AG09309 (cell line): ENCODE measurements at places on chromosomes 12 and 14.

DNA sequence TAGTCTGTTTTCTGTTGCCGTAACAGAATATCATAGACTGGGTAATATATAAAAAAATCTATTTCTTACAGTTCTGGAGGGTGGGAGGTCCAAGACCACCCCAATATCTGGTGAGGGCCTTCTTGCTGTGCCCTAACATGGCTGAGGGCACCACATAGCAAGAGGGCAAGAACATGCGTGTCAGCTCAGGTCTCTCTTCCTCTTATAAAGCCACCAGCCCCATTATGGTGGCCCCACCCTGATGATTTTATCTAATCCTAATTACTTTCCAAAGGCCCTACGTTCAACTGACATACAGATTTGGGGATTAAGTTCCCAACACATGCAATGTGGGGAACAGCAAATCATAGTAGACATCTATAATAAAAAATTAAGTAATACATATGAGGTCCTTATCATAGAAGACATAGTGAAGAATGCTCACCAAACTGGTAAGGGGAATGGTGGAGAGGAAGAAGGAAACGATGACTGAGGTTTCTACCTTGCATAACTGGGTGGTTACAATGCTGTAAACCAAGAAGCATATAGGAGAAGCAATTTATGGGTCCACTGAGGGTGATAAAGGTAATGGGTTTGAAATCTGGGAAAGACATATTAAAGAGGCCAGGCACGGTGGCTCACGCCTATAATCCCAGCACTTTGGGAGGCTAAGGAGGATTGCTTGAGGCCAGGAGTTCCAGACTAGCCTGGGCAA is 27.0 kb downstream of the BTBD7 start:
- DNase-seq = no peak

- DNase-seq = no peak
Observed at GRCh38 chr14:75141967-75142366, 15.1 kb upstream of the NEK9 start.

DNA sequence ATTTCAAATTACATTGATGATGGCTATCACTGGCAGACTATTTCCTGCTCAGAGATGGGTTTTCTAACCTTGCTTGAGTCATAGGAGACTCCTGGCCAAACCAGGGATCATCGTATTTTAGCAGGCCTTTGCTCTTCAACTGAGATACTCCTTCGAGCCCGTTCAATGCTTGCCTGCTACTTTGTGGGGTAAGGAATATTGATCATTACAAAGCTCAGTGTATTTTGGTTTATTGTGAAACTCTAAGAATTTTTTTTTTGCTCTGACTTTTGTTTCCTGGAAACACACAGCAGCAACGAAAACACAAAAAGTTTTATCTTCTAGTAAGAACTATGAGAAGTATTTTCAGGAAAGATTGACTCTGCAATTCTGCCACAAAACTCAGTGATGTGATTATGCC is 4.1 kb downstream of the GPRC5D start:
- DNase-seq = no peak

- no peak for DNase-seq
Observed at GRCh38 chr12:2228535-2228934, 175.7 kb downstream of the CACNA1C start.

- no peak for DNase-seq
Observed at GRCh38 chr14:105526776-105527380, 495 bp downstream of the TMEM121 start.

- no peak for DNase-seq
Observed at GRCh38 chr14:43356979-43357545, 1150.0 kb downstream of the FSCB start.

GRCh38 chr12:4460761-4461160 is 15.1 kb upstream of the FGF6 start:
- no peak for DNase-seq

DNA sequence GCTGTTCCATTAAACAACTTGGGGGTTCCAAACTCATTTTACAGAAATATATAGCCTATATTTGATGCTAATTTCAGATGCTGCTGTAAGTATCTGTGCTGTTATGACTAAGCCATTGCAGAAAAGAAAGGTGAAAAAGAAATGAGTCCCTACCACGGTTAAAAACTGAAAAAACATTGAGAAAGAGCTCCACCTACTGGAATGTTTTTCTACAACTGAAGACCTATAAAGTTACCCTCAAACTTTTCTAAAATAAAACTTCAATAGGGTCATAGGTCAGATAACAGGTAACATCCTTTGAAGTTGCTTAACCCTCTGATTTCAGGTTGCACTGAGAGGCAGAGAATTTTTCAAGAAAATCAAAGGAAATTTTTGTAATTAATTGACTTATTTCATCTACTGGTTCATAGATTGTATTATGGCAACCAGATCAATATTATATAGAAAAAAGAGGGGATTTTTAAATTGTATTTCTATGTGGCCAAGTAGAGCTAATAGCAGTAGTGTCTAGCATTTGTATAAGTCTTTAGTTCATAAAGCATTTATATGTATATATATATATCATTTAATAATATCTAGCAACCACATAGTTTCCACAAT is 279.9 kb downstream of the RPS29 start:
- no peak for DNase-seq

DNA sequence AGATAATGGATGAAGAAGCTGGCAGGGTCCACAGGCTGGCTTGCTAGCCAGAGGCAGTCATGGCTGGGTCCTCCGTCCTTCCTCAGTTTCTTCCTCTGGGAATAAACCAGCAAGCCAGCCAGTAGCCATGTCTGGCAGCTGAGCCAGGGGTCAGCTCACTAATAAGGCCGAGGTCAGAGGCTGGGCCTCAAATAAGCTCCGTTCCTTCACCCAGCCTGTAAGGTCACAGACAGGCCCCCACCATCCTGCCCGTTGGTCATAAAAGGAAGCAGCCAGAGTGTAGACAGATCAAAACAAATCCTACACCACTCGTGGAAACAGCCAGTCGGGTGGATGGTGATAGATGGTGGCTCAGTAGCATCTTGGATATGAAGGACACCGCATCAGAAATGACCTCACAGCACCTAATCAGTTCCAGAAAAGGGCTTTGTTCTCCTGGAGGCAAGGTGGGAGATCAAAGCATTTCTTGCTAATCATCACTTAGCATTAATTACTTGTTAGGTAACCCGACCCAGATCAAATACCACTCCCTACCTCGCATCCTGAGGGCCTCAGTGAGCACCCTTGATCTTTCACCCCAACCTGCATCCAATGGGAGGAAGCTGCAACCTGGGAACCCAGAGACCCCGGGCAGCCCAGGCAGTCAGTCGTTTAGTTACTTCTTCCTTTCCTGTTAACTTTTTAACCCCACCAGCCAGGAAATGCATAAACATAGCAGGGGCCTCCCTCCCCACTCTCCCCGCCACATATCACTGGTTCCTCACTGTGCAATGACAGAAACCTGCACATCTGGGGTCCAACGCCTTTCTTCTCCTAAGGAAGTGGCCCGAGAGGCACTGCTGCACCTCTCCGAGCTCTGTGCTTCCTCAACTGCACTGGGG is 90.2 kb downstream of the KDM2B start:
- no peak for DNase-seq

GRCh38 chr12:13948621-13949020 is 32.8 kb downstream of the GRIN2B start:
- no peak for DNase-seq

- peak; percentile 8 for DNase-seq
Observed at GRCh38 chr12:79844693-79845092, 90.2 kb downstream of the PPP1R12A start.

DNA sequence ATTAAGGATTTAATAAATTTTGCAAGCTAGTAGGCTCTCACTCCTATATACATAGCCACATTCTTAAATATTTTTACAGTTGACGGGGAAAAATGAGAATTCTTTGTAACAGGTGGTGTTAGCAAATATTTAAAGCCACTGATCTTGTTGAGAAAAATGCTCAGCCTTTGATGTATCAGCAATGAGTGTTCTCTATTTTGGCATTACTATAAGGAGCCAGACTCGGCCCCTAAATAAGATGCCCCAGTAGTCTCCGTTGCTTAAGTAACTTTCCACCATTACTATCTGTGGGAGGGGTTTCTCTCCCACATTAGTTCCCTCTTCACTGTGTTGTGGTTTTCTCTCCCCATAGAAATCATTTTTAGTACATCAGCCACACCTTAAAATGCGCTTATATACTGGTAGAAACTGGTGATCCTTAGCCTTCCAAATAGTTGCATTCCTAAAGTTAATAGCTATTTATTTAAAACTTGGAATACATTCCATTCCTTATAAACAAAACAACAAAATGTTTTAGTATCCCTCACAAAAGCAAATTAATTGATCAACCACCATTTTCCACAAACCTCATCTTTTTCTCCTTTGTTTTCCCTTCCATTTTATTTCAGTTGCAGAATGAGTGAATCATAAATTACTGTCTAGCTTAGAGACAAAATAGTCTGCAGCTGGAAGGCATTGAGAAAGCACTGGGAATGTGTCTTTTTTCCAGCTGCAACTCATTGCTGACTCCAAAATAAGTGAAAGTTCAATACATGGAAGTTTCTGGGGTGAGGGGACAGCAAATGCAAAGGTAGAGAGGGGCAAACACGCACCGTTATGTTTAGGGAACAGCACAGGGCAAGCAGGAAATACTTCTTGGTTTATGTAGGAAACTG is 84.7 kb upstream of the FERMT2 start:
- no peak for DNase-seq

- DNase-seq = no peak
Observed at GRCh38 chr14:37997017-37997416, 210.7 kb upstream of the SSTR1 start.

- no peak for DNase-seq
Observed at GRCh38 chr14:52227619-52228222, 39.8 kb upstream of the PTGDR start.

DNA sequence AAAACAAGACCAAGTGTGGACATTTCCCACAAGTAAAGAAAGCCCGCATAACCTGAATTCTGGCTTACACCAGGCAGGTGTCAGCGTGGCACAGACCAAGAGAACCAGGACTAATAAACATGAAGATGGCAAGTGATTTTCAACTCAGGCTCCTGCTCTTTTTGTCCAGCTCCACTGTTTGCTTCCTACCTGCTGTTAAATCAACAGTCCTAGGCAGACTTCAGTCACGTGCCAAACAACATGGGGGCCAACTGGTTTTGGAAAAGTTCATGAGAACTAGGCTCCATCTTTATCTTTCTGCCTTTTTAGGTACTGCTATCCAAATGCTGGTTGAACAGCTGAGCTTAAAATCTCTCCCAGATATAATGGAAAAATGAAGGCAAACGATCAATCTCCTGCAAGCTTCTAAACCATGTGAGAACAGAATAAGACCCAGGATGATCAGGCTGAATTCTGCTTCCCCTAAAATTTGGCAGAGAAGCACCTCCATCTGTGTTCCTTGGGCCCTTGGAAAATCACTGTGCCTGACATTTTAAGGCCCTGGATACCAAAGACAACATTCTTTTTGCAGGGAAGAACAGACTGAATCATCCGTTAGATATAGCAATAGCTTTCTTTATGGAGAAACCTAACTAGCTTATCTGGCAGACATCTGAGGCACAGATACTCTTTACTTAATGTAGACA is 215.6 kb upstream of the USP15 start:
- DNase-seq = no peak

- no peak for DNase-seq
Observed at GRCh38 chr12:116534311-116535121, 24.7 kb upstream of the MAP1LC3B2 start.

DNA sequence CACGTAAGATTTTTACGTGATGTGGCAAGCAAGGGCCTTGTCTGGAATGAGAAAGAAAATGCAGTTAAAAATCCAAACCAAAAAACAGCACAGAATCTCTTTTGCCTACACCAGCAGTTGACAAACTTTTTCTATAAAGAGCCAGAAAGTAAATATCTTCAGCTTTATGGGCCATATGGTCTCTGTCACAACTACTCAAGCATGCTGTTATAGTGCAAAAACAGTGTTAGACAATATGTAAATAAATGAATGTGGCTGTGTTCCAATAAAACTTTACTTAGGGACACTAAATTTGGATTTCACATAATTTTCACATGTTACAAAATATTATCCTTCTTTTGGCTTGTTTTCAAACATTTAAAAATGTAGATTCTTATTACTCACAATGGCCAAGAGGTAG is 6.2 kb upstream of the ELK3 start:
- DNase-seq = no peak

DNA sequence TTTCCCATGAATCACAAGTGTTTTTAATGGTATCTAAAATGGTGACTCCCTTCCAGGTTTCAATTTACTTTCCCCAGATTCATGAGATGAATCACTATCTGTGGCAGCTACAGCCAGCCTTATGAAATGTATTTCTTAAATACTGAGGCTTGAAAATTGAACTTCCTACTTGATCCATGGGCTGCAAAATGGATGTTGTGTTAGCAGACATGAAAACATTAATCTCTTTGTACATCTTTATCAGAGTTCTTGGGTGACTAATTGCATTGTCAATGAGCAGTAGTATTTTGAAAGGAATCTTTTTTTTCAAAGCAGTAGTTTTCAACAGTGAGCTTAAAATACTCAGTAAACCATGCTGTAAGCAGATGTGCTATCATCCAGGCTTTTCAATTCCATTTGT is 250.8 kb downstream of the SLC6A15 start:
- DNase-seq = peak; percentile 54

- no peak for DNase-seq
Observed at GRCh38 chr14:85535321-85535720, 5.4 kb downstream of the FLRT2 start.

DNA sequence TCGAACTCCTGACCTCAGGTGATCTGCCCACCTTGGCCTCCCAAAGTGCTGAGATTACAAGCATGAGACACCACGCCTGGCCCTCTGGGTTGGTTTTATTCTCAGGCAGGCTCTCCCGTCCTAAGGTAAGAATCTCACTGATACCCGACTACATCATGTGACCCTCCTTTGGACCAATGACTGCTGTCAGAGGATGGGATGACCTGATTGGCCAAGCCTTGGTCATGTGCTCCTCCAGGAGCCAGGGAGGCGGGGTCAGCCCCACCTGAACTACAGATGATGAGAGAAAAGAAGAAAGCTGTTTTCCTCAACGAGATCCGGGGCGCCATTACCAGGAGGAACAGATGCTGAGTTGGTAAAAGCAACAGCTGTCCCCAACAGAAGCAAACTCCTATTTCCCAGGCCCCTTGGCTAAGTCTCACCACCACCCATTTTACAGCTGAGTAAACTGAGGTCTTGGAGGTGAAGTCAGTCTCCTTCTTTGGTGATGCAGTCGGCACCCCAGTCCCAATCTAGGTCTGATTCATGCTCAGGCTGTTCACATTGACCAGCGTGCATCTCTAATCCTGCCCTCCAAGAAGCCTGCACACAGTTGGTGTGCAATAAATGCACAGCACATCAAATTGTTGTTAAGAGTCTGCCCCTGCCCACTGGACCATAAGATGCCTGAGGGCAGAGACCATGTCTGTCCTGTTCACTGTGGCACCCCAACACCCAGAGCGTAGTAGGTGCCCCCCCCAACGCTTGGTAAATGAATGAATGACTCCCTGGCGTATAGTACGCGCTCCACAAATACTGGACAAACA is 118.8 kb downstream of the SCARB1 start:
- DNase-seq = no peak

GRCh38 chr14:98899441-98899840 is 372.6 kb downstream of the BCL11B start:
- no peak for DNase-seq

- no peak for DNase-seq
Observed at GRCh38 chr12:115351514-115352077, 667.6 kb upstream of the TBX3 start.
